ENCODE measurements at places on chromosomes 7 and 10.

DNA sequence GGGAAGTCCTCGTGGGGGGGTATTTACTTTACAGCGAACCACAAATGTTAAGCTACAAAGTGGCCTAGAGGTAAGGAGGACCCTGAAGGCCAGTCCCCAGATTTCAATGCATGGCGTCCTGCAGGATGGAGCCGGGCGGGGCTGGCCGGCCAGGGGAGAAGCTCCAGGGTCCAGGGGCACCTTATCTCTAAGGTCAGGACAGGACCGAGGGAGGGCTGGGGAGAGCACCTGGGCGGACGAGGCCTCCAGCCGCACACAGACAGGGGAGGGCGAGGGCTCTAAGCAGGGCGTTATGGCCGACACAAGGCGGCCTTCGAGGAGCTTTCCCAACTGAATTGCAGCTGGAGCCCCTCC is 96.4 kb upstream of the DIP2C start:
- DNase-seq = no peak

GRCh38 chr10:33781606-33782395 is 447.3 kb upstream of the NRP1 start:
- DNase-seq = no peak

GRCh38 chr10:120145107-120145506 is 252.6 kb downstream of the SEC23IP start:
- DNase-seq = no peak

DNA sequence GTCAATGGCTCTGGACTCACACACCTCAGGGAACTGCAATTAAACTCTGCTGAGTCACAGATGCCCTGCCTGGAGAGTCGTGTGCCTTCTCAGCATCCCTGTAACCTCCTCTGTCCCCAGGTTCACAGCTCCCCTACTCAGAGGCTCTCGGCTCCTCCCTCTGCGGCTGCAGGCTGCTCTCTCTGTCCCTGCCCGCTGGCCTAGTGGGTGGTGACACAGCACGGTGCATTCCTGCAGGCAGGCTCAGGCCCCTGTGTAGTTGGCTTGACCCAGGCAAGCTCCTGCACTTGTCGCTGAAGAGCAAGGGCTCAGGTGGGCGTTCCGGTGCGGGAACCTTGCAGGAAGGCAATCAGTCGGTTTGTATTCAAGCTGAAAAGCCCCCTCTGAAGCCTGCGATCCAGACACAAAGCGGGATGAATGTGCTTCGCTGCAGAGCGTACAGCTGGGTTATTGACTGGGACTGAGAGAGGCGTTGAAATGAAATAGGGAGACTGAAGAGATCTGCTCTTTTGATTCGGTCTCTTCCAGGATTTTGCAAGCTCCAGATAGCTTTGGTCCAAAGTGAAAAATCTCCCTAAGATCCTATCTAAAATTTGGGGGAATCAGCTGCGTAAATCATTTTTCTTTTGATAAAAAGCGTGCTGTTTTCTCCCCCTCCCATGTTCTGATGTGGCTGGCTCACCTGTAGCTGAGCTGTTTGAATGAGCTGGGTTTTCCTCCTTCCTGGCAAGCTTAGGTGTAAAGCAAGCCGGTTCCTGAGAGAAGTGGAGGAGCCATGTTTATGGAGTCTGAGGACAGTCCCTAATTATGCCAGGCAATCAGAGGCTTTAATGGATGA is 208.7 kb upstream of the PHYHIPL start:
- no peak for DNase-seq

- no peak for DNase-seq
Measured at GRCh38 chr7:70944516-70944915, 187.4 kb upstream of the GALNT17 start.

DNA sequence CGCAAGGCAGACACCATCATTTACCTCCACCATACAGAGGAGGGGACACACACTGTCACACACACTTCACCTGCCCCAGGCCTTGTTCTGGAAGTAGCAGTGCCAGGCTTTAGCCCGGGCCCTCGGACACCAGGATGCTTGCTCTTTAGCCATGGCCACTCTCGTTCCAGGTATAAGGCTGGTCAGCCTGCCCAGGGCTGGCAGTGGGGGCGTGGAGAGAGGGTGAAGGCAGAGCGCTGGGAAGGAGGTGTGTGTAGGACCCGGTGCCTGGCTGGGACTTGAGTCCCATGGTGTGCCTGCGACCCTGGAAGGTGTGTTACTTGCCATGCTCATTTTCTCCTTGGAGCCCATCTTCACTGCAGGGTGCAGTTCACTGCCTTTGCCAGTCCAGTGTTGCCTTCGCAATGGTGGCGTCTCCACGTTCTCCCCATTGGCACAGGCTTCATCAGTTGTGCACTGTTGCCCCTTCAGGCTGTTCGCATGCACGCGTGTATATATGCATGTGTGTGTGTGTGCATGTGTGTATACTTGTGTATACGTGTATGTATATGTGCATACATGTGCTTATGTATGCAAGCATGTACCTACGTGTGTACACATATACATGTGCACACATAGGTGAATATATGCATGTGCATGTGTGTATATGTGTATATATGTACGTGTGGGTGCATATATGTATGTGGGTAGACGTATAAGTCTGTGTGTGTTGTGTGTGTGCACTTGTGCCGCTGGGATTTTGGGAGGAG is 153.4 kb downstream of the CAMK1D start:
- no peak for DNase-seq

DNA sequence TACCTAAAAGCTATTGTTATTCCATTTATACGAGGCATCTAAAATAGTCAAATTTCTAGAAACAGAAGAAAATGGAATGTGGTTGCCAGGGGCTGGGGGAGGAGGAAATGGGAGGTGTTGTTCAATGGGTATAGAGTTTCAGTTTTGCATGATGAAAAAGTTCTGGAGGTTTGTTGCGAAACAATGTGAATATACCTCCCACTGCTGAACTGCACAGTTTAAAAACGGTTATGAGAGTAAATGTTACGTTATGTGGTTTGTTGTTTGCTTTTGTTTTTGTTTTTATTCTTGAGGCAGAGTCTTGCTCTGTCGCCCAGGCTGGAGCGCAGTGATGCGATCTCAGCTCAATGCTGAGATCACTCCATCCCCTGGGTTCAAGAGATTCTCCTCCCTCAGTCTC is 64.9 kb upstream of the NRBF2 start:
- no peak for DNase-seq

DNA sequence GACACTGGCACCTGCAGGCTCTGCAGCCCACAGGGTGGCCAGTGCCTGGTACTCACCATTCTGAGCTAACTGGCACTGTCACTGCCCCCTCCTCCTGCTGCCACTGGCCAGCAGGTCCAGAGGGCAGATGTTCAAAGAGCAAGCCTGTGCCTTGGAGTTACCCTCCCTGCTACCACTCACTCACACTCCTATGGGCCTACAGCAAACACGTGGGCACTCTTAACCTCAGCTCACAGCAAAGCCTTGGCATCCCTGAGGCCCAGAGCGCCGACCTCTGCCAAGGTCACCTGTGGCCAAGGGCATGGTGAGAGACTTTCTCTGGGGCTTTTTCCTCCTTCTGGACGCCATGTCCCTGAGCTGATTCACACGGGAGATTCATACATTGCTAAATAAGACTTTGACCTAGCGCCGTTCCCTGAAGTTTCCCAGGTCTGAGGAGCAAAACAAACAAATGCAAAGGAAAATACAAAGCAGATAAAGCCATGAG is 270.0 kb upstream of the PPP2R2D start:
- no peak for DNase-seq

DNA sequence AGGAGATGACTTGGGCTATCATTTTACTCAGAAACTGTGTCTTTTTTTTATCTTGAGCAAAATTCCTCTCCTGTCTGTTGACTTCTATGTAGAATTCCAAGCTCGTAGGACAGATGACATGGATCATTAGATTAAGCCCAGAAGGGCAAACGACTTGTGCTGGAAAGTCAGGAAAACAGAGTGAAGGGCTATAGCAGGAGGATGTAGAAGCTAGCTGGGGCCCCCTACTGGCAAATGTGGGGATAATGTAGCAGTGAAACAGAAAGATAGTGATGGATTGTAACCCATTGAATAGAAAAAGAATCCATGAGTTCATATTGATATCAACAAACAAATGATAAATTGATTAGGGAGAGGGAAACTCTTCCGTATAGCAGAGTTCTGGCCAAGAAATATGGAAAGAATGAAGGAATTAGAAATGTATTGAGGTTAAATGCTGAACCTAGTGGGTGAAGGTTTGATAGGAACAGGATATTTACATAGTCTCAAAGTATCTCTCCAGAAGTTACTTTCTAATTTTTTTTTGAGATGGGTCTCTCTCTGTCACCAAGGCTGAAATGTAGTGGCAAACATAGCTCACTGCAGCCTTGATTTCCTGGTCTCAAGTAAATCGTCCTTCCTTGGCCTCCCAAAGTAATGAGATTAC is 103.6 kb downstream of the LYZL1 start:
- no peak for DNase-seq

DNA sequence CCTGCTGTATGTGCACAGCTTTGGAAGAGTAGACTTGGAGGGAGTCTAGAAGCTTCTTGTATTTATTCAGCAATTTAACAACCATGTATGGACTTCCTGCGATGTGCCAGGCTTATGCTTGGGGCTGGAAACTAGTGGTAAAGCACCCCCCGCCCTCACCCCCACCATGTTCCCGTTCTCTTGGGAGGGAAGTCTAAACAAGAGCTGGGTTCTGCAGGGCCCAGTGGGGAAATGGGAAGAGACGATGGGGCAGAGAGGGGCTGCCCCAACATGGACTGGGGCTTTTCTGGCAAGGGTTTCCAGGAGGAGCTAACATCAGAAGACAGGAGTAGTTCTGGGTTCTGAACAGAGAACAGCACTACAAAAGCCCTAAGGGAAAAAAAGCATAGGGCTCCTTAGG is 8.0 kb downstream of the RASSF4 start:
- no peak for DNase-seq

GRCh38 chr7:87580636-87581035 is 20.0 kb downstream of the ABCB1 start:
- DNase-seq = no peak

- no peak for DNase-seq
Measured at GRCh38 chr7:33334349-33334748, 205.0 kb downstream of the BBS9 start.

DNA sequence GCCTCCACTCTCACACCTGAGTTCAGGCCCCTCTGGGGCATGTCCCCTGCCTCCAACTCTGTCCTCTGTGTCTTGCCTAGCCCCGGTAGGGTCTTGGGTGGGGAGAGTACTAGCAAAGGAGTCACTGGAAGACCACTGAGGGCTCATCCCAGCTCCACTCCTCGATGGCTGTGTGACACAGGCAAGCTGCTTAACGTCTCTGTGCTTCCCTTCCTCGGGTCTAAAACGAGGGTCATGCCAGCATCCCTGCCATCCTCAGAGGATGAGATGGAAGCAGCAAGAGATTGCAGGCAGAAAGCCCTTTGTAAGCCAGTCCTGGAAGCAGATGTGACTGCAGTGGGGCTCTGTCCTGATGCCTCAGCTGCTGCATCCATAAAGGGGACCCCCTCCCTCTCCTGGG is 15.2 kb upstream of the C10orf105 start:
- DNase-seq = no peak

GRCh38 chr7:155860840-155861479 is 48.7 kb upstream of the SHH start:
- no peak for DNase-seq

- no peak for DNase-seq
Measured at GRCh38 chr7:107746006-107746405, 2.1 kb downstream of the CBLL1 start.

DNA sequence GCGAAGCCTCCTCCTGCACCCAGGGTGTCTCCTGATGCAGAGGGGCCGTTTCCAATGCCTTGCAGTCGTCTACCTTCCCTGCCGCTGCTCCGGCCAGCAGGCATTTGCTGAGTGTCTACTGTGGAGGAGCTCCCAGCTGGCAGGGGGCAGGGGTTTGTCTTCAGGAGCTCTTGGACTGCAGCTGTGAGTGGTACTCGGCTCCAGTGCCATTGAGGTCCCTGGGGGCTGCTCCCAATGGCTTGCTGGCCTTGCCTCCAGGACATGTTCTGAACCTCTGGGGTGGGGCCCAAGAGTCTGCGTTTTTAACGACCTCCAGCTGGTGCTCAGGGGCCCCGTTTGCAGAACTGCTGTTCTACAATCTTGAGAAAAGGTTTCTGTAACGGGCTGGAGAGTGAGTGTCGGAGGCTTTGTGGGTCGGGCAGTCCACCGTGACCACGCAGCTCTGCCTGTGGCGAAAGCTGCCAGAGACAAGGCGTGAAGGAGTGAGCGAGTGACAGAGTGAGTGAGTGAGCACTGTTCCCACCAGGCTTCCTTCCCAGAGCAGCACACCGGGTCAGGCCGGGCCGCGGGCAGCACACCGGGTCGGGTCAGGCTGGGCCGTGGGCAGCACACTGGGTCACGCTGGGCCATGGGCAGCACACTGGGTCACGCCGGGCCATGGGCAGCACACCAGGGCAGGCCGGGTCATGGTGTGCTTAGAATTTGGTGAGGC is 520.2 kb downstream of the PTPRN2 start:
- no peak for DNase-seq

- no peak for DNase-seq
Measured at GRCh38 chr7:93016681-93017381, 100.9 kb downstream of the SAMD9 start.

- DNase-seq = no peak
Measured at GRCh38 chr7:93051660-93052059, 66.1 kb downstream of the SAMD9 start.

DNA sequence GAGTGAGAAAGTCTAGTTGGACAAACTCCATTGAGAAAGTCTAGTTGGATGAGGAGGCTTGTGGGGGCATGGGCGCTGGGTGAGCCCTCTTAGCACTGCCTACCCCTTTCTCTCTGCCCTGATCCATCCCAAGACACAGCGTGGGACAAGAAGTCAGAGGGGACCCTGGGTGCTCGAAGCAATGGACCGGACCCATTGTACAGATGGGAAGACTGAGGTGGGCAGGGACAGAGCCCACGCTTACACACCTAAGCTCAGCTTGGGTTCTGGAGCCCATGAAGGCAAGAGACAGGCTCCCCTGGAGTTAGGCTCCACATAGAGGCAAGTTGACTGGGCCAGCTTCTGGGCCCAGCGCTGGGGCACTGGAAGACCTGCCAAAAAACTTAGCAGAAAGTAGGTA is 126.8 kb upstream of the TNRC18 start:
- no peak for DNase-seq

DNA sequence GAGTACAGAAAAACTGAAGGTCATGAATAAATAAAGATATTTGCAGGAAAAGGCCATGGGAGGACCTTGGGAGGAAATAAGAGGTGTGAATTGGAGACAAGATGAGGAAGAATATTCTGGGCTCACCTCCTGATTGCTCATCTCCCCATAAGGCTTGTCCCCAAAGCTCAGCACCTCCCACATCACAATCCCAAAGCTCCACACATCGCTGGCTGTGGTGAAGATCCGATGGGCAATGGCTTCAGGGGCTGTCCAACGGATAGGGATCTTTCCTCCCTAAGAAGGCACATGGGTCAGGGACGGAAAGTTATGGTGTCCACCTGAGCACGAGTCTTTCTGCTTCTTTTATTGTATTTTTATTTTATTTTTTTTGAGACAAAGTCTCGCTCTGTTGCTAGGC is 12.9 kb downstream of the ZYX start:
- no peak for DNase-seq

- no peak for DNase-seq
Measured at GRCh38 chr10:88062798-88063472, 199.5 kb downstream of the PTEN start.

- DNase-seq = no peak
Measured at GRCh38 chr10:68153473-68154210, 44.4 kb downstream of the MYPN start.

DNA sequence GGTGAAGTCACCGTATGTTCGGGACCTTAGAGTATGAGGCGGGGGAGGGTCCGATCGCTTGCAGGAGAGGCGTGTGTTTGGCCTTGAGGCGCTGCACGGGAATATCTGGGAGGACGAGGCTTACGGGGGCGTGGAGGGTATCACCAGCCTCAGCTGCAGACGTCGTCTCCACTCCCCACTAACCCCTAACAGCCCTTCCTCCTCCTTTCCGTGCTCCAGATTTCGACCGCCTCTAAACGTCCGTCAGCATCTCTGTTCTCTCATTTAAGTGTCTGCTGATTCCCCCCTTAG is 23.5 kb upstream of the ZNF12 start:
- no peak for DNase-seq
